ENCODE measurements at places on chromosomes 3 and 15.

DNA sequence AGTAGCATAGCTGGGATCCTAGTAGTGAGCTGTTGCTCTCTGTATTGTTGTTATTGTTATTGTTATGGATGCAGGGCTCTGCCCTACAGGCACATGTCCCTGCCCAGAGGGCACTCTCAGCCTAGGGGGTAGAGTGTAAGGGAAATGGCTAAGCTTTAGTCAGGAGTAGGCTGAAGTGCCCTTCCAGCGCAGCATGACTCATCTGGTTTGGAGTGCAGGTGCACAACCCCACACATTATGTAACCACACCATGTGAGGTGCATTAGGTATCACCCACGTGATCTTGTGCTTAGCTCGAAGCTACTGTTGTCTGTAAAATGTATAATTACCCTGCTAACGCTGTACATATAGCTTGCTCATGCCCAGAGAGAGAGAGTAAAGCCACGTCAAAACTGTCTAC is 48.3 kb upstream of the TIPARP start:
- no peak for DNase-seq

- DNase-seq, result peak; percentile 6
These were observed 297.2 kb downstream of the CADM2 start for GRCh38 chr3:85255949-85256348.

DNA sequence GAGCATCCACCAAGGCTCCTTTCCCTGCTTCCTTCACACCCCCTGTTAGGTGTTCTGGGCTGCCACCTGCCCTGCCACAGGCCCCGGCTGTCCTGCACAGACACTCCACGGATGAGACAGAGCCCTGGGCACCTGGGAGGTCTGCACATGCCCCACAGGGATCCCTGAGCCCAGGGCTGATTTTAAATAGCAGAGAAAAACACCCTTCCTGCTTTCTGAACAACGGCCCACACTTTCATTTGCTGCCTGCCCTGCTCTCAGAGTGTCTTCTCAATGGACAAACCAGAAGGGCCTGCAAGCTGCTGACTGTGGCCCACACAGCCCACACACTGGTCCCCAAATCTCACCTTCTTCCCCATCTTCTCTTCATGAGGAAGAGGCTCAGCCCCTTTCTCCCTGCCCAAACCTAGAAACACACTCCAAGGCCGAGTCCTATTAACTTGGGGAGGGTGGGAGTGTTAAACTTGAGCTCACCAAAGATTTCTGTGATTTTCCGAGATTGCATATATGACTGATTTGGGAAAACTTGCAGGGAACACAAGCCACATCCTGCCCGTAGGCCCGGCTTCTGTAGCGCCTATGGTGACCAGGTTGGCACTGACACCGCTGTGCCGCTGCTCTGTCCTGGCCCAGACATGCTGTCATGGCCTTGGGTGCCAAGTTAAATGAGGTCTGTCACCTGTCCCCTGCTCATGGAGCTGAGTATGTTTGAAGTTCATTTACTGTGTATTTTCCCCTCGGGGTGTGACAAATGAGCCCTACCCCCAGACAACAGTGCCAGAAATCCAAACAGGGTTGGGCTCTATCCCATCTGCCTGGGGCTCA is 47.2 kb upstream of the KLF13 start:
- DNase-seq, result no peak

GRCh38 chr3:72127844-72128243 is 342.9 kb upstream of the PROK2 start:
- no peak for DNase-seq

GRCh38 chr15:47405365-47406162 is 311.7 kb upstream of the SEMA6D start:
- no peak for DNase-seq

DNA sequence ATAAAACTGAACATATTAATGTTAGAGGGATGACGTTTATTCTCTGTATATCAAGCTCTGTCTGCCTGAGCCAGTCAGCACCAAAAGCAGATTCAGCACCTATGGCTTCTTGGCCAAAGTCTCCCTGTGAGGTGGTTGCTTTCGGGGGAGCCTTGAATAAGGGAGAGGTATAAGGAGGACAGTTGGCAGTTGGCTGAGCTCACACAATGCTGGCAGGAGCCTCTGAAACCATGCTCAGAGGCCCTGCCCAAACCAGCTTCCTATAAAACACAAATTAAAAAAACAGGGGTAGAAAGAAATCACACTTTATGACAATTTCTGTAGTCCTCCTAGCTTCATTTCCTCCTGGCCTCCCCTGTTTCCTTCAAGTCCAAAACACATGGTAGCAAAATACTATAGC is 18.8 kb downstream of the ARHGEF3 start:
- no peak for DNase-seq

DNA sequence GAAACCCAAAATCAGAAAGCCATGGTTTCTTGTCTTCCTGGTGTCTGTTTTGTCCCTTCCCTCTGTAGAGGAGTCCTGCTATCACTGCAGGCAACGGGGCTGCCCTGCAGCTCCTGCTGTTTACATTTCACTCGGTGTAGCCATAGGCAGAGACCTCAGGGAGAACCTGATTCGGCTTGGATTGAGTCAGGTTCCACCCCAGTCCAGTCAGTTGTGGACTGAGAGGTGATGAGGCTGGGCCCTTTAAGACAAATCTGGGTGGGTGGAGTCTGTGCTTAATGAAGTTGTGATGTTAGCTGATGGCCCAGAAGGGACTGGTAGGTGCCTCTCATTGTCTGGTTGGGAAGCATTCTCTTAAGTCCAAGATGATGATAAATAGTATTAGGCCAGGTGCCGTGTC is 35.7 kb downstream of the FLNB start:
- DNase-seq, result no peak

- no peak for DNase-seq
These were observed 11.3 kb downstream of the SEMA4B start for GRCh38 chr15:90212221-90213098.

DNA sequence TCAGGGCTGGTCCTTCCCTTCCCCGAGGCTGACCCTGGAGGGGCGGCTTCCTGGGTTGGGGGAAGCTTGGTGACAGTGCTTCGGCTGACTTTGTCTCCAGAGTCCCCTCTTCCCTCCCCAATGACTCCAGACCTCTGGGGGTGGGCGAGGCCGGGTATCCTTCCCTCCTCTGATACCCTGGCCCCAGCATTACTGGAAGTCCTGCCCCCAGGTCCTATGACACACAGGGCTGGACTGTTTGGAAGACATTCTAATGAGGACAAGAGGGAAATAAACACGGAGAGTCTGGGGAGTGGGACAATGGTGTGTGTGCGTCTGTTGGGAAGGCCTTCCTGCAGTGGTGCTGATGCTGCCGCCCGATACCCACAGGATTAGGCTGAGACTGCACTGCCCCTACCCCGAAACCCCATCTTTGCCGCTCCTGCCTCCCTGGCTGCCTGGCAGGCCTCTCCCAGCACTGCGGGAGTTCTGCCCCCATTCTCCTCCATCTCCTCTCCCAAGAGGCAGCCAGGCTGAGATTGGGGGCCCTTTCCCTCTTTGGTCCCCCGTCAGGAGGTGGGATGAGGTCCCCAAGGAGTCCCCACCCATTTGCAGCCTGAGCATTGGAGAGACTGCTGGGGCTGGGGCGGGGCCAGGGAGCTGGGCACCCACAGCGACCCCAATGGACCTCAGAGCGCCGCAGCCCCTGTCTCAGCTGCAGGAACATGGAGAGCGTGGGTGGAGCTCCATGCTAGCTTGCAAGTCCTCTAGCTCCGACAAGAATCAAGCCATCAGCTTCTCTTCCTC is 29.7 kb upstream of the FBLN2 start:
- no peak for DNase-seq
